ENCODE measurements at places on chromosomes 1 and 21.
A peak's percentile ranks its signal among the peaks of the same experiment; 100 is the strongest.

DNA sequence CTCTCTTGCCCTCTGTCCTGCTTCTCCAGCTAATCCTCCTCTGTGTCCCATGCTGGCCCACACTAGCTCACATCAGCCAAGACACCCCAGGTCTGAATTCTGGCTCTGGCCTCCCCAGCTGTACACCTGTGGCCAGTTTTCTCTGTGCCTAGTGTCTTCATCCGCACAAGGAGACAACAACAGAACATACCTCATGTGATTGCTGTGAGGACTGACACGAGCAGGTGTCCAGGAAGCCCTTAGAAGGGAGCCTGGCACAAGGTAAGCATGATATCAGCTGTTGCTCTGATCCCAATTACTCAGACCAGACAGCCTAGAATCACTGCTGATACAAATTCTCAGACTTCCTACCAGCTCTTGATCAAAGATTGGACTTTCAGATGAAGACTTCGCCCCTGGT, 71.2 kb upstream of the GJB5 start:
- no peak for DNase-seq
- no peaks in the 10 kb centered on the region for H3K36me3 ChIP-seq
- no peak overlapping the region for H3K4me3 ChIP-seq
- H3K27me3 ChIP-seq, result no peaks in the 10 kb centered on the region

- H3K27ac ChIP-seq, result no peak overlapping the region
- H3K36me3 ChIP-seq, result no peaks in the 10 kb centered on the region
- H3K4me1 ChIP-seq, result no peaks in the 10 kb centered on the region
- no peak overlapping the region for H3K4me3 ChIP-seq
Observed at GRCh38 chr1:165426745-165427144, 18.2 kb downstream of the RXRG start.

- H3K4me1 ChIP-seq, result no peaks in the 10 kb centered on the region
- no peak overlapping the region for H3K27ac ChIP-seq
- DNase-seq, result no peak
Observed at GRCh38 chr1:222314839-222315238, 233.1 kb downstream of the HHIPL2 start.

GRCh38 chr21:43335119-43335518, 91.8 kb downstream of the SIK1 start:
- peaks cover 3% of the 10 kb centered on the region for H3K27me3 ChIP-seq
- no peak for DNase-seq
- H3K4me1 ChIP-seq, result peaks cover 36% of the 10 kb centered on the region
- no peak overlapping the region for H3K4me3 ChIP-seq

DNA sequence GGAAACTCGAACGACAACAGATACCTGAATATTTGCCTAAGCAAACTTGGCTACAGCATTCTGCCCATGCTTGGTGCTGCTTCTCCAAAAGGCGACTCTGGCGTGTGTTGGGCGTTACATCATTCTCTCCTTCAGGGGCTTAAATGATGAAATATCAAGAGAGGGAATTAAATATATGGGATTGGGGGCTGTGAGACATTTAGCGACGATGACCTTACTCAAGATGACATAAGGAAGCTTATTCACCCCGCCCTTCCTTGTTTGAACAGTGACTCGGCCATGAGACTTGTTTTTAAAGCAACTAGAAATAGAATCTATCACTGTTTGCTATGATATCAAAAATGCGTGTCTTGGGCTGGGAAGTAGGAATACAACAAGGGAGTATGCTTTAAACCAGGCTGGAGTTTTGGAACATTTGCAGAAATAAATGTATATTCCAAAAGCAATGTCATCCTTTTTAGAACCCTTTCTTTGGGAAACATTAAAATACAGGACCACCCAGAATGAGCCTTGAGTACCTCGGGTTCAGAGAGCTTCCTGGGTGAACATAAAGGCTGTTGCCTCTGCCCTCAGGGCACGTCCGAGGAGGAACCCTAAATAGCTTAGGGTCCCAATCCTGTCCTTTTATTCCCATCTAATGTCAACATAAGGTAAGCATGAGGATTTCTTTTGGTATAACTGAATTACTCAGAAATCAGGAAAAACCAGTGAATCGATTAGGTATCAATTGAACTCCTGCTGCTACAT, 123.3 kb upstream of the SLC45A1 start:
- no peaks in the 10 kb centered on the region for H3K36me3 ChIP-seq
- H3K27ac ChIP-seq, result no peak overlapping the region
- peaks cover 12% of the 10 kb centered on the region for H3K4me1 ChIP-seq
- no peak for DNase-seq
- no peaks in the 10 kb centered on the region for H3K27me3 ChIP-seq

DNA sequence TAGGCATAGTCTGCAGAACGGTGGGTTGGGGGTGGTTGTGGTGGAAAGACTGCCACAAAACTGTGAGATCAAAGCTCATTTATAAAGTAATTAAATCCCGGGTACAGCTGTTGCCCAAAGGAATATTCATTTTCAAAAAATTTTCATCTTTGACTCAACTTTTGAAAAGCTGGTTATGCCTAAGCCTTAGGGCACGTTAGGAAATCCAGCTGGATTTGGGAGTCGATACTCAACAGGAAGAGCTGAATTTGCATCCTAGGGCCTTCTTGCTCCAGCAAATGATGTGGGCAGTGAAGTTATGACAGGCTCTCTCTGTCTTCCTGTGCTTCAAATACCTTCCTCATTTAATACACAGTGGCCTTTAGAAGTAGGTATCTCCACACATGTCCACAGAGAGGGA, 31.7 kb downstream of the ZP4 start:
- no peak overlapping the region for H3K4me3 ChIP-seq
- H3K36me3 ChIP-seq, result no peaks in the 10 kb centered on the region
- no peaks in the 10 kb centered on the region for H3K4me1 ChIP-seq
- H3K27me3 ChIP-seq, result peaks cover 5% of the 10 kb centered on the region
- no peak for DNase-seq

DNA sequence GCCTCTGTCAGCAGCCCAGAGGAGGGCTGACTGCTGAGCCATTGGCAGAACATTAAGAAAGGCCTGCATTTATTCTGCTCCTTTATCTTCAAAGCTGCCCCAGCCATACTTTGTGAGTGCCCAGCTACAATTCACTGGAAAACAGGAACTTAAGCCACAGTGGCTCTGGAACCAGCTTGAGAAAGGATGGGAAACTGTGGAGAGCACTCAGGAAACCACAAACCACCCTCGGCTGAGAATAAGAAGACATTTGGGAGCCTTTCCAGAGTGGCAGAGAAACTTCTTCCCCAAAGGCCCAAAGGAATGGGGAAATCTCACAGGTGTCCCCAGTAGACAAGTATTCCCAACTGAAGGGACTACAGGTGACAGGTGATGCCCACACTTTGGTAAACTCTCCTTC, 1.8 kb downstream of the LAMB3 start:
- H3K36me3 ChIP-seq, result no peaks in the 10 kb centered on the region
- DNase-seq, result peak; percentile 58
- no peak overlapping the region for H3K4me3 ChIP-seq

DNA sequence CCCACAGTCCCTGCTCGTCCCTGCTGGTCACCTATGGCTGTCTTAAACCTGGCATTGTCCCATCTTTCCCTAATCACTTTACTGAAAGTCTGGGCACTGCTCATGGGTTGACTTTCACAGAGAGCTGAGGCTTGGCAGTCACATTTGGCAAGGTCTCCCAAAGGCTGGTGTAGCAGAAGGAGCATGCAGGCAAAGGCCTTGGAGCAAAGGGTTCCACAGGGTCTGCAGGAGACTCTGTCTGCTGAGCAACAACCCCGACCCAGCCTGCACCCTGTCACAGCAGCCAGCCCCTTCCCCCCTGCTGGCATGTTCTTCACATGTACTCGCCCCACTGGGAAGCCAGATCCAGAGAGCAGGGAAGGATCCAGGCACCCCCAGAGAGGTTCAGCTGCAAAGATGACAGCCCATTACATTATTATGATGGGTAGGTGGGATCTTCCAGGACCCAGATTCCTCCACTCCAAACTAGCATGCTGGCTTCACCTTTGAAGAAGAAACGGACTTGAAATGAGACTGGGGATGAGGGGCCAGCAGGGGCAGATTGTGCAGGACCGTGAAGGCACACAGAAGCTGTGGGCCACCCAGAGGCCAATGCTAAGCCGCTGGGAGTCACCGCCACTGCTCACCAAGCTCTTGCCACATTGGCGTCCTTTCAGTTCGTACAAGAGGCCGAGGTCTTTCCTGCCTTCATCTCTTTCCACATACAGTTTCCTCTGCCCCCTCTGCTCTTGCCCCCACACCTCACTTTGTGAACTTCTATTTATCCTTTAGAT, 14.2 kb upstream of the TMEM125 start:
- H3K27me3 ChIP-seq, result peaks cover 18% of the 10 kb centered on the region
- H3K4me1 ChIP-seq, result no peaks in the 10 kb centered on the region
- no peak overlapping the region for H3K4me3 ChIP-seq
- H3K36me3 ChIP-seq, result no peaks in the 10 kb centered on the region

- H3K4me3 ChIP-seq, result no peak overlapping the region
- H3K4me1 ChIP-seq, result peaks cover 4% of the 10 kb centered on the region
- no peaks in the 10 kb centered on the region for H3K36me3 ChIP-seq
- no peak for DNase-seq
- H3K27me3 ChIP-seq, result peaks cover 48% of the 10 kb centered on the region
- no peak overlapping the region for H3K27ac ChIP-seq
Observed at GRCh38 chr1:53384796-53385195, 56.9 kb upstream of the LRP8 start.

DNA sequence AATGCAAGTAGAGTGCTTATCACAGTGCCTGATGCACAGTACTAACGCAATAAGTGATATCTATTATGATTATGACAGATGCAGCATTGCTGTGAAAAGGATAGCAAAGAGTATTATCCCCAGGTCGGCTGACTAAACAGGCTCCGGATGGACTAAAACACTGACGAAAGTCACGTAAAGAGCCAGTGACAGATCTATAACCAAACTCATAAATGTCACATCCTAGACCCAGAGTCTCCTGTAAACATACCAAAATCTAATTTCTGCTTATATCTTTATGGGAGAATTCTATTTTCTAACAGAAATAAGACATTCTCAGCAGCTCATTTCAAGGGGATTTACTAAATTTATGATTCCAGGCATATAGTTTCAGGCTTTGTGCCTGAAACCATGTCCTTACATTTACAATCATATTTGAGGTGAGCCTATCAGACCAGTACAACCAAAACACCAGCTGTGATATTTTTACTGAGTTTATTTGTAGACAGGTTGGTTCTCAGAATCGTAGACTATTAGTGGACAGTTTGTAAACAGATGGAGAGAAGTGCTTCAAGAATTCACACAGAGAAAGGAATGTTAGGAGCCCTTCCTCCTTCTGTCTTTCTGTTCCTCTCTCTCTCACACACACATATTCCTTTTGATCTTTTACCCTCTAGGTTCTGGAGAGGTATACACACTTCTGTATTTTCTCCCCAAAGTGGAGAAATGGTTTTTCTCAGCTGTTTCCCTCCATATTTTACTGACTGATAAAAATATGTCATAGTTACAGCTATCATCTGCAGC, 52.4 kb upstream of the WDR26 start:
- no peak overlapping the region for H3K4me3 ChIP-seq
- H3K27ac ChIP-seq, result no peak overlapping the region
- peak; percentile 22 for DNase-seq
- H3K4me1 ChIP-seq, result no peaks in the 10 kb centered on the region
- H3K27me3 ChIP-seq, result no peaks in the 10 kb centered on the region

DNA sequence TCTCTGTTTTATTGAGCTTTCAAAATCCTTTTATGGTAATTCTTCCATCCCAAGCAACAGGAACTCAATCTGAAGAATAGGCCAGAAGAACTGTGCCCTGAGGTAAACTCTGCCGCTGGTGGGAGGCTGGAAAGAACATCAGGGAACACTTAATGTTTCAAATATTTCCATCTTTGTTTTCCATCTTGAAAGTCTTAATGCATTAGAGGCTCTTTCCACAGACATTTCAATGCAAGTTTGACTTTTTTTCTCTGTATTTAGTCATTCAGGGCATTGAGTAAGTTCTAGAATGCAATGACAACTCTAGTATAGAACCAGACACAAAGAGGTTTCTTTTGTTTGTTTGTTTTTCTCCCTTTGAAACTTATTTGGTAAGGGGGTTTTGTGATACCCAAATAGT, 61.5 kb downstream of the KIAA0040 start:
- H3K27ac ChIP-seq, result no peak overlapping the region
- H3K36me3 ChIP-seq, result no peaks in the 10 kb centered on the region
- peaks cover 2% of the 10 kb centered on the region for H3K4me1 ChIP-seq
- H3K4me3 ChIP-seq, result no peak overlapping the region
- peaks cover 8% of the 10 kb centered on the region for H3K27me3 ChIP-seq

DNA sequence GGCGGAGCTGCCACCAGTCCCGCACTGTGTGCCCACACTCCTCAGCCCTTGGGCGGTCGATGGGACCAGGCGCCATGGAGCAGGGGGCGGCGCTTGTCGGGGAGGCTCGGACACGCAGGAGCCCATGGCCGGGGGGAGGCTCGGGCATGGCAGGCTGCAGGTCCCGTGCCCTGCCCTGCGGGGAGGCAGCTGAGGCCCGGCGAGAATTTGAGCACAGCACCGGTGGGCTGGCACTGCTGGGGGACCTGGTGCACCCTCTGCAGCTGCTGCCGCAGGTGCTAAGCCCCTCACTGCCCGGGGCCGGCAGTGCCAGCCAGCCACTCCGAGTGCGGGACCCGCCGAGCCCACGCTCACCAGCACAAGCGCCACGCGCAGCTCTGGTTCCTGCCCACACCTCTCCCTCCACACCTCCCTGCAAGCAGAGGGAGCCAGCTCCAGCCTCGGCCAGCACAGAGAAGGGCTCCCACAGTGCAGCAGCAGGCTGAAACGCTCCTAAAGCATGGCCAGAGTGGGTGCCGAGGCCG, 267.7 kb downstream of the RYR2 start:
- H3K27me3 ChIP-seq, result no peaks in the 10 kb centered on the region
- no peak overlapping the region for H3K27ac ChIP-seq
- H3K4me1 ChIP-seq, result no peaks in the 10 kb centered on the region
- DNase-seq, result no peak
- H3K36me3 ChIP-seq, result no peaks in the 10 kb centered on the region

DNA sequence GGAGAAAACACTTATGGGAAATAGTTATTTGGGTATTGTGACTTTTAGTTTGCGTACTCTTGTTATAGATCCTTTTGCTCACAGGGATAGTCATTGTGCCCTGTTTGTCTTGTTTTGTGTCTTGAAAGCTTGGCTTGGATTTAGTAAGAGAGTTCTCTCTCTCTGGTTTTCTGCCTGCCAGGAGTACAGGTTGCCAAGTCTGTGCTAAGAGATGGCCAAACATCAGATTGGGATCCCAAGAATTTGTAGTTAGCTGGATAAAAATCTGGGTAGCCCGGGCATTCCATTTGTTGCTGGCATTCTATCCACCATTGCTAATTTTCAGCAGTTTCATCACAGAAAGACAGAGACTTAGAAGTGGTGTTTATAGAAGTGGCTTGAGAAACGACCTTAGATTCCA, 222.2 kb downstream of the NRIP1 start:
- H3K27ac ChIP-seq, result no peak overlapping the region
- H3K4me3 ChIP-seq, result no peak overlapping the region
- no peaks in the 10 kb centered on the region for H3K27me3 ChIP-seq
- no peaks in the 10 kb centered on the region for H3K4me1 ChIP-seq

- no peak overlapping the region for H3K4me3 ChIP-seq
- peaks cover 11% of the 10 kb centered on the region for H3K4me1 ChIP-seq
- H3K27me3 ChIP-seq, result no peaks in the 10 kb centered on the region
- no peaks in the 10 kb centered on the region for H3K36me3 ChIP-seq
Observed at GRCh38 chr1:30840904-30841598, 67.5 kb downstream of the SDC3 start.

GRCh38 chr21:15874615-15875014, 144.8 kb downstream of the USP25 start:
- peaks cover 13% of the 10 kb centered on the region for H3K36me3 ChIP-seq
- H3K27me3 ChIP-seq, result no peaks in the 10 kb centered on the region
- peak; percentile 41 for DNase-seq
- H3K27ac ChIP-seq, result no peak overlapping the region
- no peak overlapping the region for H3K4me3 ChIP-seq

GRCh38 chr1:161721738-161722343, 497 bp downstream of the FCRLB start:
- peaks cover 42% of the 10 kb centered on the region for H3K27me3 ChIP-seq
- H3K4me3 ChIP-seq, result no peak overlapping the region
- peaks cover 8% of the 10 kb centered on the region for H3K4me1 ChIP-seq
- no peak overlapping the region for H3K27ac ChIP-seq

Data from mesenchymal stem cell (in vitro differentiated cells and primary cell).